Activated CD8-positive, alpha-beta memory T cell treated with anti-CD3 and anti-CD28 coated beads, Interleukin-2, amount 50 U/mL, for 48 hours (primary cell): ENCODE measurements at places on chromosomes 7 and 10.

DNA sequence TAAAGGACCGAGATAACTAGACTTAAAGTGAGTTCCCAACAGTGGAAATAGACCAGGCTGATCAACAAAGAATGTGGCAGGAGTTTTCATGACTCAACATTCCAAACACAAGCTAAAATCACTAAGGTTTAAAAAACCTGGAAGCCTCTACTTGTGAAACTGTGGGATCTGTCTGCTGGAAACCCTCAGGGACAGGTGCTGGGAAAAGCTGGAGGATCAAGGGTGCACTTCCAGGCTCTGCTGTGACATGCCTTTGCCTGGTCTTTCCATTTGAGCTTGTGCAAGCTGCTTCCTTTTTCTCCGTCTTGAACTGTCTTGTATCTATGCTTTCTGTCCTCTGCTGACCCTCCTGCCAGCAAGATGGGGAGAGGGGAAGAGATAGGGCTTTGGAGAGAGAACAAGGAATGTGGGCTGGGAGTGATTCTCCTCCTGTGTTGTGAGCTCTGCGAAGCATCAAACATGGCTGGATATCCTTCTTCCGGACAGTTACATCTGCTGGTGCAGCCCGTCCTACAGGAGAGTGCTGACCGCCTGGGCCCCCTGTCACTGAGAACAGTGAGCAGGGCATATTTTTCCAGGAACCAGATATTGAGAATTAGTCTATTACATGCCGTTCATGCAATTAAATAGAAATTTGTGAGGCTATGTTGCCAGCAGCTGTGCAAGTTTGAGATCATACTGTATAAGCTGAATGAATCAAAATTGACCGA, 25.5 kb downstream of the ARHGAP22 start:
- no peak for DNase-seq

GRCh38 chr10:58952747-58953466, 223.5 kb upstream of the PHYHIPL start:
- DNase-seq: no peak

DNA sequence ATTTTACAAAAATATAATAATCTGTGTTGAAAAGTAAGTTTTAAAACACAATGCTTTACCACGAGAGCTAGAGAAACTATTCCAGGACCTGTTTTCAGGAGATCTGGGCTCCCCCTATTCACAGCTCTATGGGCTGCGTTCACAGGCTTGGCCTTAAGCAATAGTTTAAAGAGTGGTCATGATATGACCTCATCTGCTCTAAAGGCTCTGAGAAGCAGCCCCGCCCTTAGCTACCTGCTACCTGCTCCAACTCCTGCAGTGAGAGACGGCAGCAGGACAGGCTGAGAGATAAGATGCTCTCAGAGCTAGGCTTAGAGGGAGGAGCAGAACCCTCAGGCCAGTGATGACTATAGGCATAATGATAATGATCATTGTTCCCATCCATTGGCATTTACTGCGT, 12.6 kb downstream of the ALOX5 start:
- no peak for DNase-seq

DNA sequence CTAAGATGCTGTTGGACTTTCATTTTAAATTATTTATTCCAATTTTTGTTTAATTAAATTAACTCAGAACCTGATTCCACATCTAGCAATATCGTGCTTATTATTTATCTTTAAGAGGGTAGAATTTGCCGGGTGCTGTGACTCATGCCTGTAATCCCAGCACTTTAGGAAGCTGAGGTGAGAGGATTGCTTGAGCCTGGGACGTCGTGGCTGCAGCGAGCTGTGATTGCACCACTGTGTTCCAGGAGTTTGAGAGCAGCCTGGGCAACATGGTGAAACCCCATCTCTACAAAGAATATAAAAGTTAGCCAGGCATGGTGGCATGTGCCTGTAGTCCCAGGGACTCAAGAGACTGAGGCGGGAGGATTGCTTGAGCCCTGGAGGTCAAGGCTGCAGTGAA, 47.8 kb downstream of the ZFAND4 start:
- DNase-seq: no peak

- no peak for DNase-seq
Measured at GRCh38 chr7:81445462-81445861, 324.4 kb downstream of the HGF start.

DNA sequence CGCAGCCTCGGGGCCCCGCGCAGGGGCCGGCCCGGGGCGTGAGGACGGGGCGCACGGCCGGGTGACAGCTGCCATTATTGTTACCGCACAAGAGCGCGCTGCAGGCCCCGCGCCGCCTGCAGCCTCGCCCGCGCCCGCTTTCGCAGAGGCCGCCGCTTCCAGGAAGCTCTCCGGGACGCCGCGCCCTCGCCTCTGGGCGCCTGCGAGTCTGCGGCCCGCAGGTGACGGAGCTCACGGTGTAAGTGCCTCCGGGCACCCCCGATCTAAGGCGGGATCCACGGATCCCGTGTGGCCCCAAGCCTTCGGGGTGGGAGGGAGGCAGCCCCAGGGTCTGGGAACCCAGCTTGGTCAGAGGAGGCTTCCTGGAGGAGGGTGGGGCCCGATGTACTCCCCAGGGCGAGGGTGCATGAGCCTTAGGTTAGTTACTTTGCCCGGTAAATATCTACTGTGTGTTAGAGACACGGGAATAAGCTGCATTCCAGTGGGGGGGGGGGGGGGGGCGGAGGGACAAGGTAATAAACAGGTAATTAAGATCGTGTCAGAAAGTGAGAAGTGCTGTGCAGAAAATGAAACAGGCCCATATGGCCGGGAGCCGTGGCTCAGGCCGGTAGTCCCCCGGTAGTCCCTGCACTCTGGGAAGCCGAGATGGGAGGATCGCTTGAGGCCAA, 638 bp downstream of the IQCE start:
- peak; percentile 69 for DNase-seq

GRCh38 chr10:49534670-49535381, 4.1 kb downstream of the ERCC6 start:
- DNase-seq: no peak

DNA sequence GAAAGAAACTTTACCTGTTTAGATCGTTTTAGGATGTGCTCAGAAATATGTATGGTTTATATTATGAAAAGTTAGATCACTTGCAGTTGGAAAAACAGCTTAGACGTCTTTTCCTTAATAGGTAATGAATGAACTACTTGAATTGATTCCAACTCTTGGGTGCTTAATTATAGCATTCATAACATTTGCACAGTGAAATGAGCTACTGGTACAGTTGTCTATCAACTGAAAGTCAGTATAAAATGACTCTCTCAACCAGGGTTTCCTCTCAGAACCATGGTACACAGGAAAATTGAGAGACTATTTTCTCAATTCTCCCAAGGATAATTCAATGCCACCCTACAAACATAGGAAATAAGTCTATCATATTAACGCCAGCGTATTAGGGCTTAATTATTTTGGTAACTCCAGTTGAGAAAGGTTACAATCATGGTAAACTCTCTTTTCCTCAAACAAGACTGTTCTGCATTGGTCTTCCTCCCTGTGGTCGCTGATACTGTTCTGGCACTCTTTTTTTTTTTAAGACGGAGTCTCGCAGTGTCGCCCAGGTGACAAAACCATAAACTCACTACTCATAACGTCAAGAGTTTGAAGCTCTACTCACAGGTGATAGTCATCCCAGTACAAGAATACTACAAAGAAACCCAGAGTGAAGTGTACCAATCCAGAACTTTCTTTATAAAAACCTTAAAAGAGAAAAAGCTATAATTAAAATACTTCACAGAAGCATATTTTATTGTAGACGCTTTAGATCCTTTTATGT, 2.0 kb downstream of the ANLN start:
- DNase-seq: no peak

GRCh38 chr7:142334236-142334635, 76.4 kb upstream of the PRSS58 start:
- no peak for DNase-seq

- no peak for DNase-seq
Measured at GRCh38 chr7:534959-535358, 15.3 kb upstream of the PDGFA start.

- DNase-seq: peak; percentile 48
Measured at GRCh38 chr10:786633-787474, 97.4 kb upstream of the DIP2C start.

GRCh38 chr7:78585980-78586379, 787.4 kb downstream of the PHTF2 start:
- no peak for DNase-seq

DNA sequence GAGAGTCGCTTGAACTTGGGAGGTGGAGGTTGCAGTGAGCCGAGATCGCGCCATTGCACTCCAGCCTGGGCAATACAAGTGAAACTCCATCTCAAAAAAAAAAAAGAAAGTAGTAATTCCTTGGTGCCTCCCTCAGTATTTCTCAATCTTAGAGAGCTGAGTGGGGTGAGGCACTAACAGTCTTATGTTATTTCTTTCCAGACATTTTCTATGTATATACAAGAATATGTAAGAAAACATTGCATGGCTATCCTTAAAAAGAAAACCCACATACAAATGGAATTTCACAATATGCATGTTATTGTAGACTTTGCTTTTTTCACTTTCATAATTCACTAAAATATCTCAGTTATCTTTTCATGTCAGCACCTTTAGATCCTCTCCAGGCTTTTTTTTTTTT, 13.6 kb upstream of the SLF2 start:
- no peak for DNase-seq

GRCh38 chr7:128867241-128867640, 4.6 kb downstream of the ATP6V1F start:
- DNase-seq: no peak

DNA sequence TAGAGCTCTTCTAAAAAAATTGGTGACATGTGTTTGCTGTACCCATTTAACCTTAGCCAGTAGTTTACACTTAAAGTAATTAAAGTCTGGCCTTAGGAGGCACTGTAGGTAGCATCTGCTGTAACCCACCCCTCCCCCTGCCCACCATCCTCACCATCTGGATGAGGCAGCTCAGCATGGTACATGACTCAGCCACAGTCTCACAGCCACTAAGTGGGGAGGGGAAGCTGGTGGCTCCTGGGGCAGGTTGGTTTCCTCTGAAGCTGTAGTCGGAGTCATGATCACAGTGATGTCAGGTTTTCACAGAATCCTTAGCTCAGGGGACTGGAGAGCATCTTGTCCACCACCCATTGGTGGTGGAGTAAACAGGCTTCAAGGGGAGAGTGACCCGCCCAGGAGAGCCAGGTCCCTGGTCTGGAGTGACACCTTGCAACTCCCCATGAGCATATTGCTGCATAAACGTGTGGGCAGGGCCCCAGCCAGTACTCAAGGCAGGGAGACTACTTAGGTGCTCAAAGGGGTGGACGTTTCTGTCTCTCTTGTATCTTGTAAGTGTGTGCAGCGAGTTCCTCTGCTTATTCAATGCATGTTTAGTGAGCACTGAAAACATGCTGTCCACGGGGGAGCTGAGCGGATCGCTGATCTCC, 125.9 kb downstream of the GRK5 start:
- peak; percentile 66 for DNase-seq

GRCh38 chr7:94277236-94277635, 117.5 kb upstream of the COL1A2 start:
- no peak for DNase-seq

GRCh38 chr7:135194494-135195095, 16.7 kb downstream of the WDR91 start:
- no peak for DNase-seq

DNA sequence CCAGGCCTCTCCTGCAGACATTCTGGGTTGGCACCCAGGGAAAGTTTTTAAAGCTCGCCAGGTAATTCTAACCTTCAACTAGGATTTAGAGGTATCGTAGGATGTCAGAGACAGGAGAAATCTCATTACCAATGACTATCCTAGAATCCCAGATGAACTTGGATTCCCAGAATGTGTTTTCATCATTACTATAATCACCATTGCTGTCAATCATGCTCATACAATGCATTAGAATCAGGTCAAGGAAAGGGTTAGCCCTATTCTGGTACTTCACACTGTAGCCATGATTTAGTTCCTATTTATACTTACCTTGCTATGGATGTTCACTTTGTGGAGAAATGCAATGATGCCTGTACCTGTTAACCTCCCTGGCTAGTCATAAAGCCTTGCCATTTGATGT, 67.0 kb upstream of the GPR158 start:
- DNase-seq: no peak

- peak; percentile 84 for DNase-seq
Measured at GRCh38 chr7:114922026-114922651, at the start of gene MDFIC. Gene MDFIC, plus strand, starts transcription at chr7:114922094. Its CDS starts 940 bp downstream, at chr7:114923034.

DNA sequence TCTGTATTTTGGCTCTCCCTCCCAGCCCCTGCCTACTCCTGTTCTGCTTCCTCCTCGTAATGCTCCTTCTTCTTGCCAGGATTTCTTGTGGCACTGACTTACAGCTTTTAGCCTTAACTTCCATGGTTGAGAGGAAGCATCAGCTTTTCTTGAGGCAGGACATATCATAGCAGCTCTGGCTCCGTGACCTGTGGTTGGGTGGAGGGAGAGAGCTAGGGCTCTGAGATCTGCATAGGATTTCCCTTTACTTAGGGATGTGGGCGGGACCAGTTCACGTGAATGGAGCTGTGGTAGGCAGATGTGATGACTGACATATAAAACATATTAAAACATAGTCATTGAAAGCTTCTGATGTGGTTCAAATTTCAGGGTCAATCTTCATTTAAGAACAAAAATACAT, 10.6 kb upstream of the RAB11FIP2 start:
- DNase-seq: no peak
